ENCODE measurements at places on chromosomes 7 and 10.

- DNase-seq = no peak
These were observed 44.4 kb upstream of the AKR1C2 start for GRCh38 chr10:5047912-5048628.

DNA sequence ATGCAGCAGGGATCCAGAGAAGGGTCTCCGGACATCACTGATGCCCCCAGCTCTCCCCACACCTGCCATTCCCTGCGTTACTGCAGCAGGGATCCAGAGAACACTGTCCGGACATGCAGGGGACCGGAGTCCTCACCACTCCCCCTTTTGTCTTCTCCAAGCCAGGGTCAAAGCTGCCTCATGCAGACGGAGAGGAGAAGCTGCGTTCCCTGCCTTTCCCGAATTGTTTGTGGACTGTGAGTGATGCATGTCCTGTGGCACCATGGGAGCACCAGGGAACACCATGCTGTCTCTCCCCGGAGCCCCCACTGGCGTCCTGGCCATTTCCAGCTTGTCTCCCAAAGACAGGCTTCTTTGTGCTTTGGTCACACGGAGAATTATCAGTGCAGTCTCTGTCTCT is 599.7 kb downstream of the PTPRN2 start:
- DNase-seq = no peak

- no peak for DNase-seq
These were observed 1.2 kb upstream of the TMEM178B start for GRCh38 chr7:141072548-141073172.

- no peak for DNase-seq
These were observed 2.8 kb downstream of the PDGFA start for GRCh38 chr7:516606-517456.

GRCh38 chr7:727806-728460 is 852 bp upstream of the PRKAR1B start:
- no peak for DNase-seq

Measured in activated naive CD4-positive, alpha-beta T cell (primary cell).